ENCODE measurements at places on chromosomes 12 and 14. TPM values are rescaled to one million over a fixed set of nuclear protein-coding genes. Genes with fewer than 3 reads are reported as not detected.

DNA sequence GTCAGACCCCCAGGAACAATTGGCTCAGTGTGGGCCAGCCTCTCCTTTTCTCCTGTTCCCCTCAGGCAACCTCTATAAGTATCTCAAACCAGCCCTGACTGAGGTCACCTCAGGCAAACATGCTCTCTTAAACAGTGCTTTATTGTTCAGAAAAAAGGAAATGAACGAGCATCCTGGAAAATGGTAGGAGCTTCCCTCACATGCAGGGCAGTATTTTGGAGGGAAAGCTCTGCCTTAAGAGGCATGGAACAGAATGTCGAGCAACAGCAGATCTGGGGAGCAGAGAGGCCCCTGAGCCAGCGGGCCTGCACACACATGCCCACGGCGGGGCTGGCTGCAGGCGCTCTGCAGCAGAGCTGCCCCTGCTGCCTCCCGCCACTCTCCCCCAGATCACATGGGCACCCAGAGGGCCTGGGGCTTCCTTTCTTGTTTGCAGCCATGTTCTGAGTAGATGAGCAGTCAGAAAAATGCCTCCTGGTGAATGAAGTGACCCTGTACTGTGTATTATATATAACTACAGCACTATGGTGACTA lies 42.0 kb downstream of the MOK start:
- peak; percentile 77 for DNase-seq

Gene TPPP2
- total RNA-seq: not detected

- DNase-seq: no peak
Observed at GRCh38 chr14:65277027-65277426, 135.5 kb upstream of the FUT8 start.

- no peak for DNase-seq
Observed at GRCh38 chr12:126474703-126475102, 1409.5 kb downstream of the AACS start.

GRCh38 chr12:75959506-75959905 lies 72.1 kb downstream of the PHLDA1 start:
- DNase-seq: no peak

- DNase-seq: no peak
Observed at GRCh38 chr12:122753319-122753650, 661 bp downstream of the DENR start.

DNA sequence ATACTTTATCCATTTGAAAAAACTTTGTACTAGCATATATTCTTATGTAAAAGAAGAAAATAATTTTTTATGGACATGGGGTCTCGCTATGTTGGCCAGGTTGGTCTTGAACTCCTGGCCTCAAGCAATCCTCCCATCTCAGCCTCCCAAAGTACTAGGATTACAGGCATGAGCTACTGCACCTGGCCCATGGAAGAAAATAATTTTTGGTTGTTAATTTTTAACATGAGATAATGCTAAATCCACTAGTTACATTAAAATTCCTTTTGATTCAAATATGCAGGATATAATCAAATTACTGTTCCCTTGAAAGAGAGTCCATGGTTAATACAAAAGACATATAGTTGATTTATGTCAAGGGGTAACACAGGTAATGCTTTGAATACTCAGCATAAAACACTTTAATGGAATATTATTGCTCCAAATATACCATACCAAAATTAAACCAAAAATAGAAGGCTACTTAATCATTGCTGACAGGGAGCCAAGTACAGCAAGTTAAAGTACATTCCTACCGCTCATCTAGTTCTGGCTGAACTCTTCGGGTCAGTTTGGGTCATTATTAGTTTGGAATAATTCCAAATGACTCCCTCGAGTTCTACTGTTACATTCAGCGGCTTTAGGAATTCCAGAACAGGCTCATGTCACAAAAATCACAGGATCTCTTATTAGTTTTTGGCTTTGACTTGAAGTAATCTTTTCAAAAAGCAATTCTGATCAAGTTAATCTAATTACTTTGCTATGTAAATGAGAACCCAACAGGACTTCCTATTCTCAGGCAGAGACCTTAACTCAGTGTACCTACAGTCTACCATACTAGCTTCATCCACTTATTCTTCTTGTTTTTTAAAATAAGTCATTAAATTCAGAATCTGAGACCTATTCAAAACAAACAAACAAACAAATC lies 6.1 kb downstream of the SOS2 start:
- peak; percentile 58 for DNase-seq

DNA sequence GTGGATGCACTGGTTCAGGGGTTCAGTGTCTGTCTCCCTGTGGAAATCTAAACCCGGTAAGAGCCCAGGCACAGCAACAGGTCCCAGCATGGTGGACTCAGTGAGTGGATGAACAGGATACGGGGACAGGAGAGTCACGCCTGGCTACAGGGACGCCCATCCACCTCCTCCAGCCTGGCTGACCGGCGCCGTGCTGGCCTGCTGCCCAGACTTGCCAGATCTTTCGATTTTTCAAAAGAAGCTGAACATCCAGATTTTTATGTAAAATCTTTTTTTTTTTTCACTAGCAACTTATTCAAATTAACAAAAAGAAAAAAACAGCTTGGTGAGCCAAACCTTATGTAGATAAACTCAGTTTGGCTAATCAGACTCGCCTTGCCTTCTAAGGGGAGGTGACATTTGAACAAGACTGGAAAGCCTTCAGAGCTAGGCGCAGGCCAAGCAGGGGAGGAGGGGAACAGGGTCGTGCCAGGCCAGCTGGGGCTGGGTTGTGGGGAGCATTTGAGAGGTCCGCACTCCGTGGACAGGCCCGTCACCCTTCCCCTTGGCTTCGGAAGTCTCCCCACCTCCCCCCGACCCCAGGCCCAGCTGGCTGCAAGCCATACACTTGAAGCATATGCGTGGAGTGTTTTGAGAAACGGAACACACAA lies 87.8 kb upstream of the NCOR2 start:
- DNase-seq: no peak

Gene WSCD2
- total RNA-seq: 7.0 TPM

Gene ALG10
- total RNA-seq: 8.4 TPM

- peak; percentile 99 for DNase-seq
Observed at GRCh38 chr12:31518680-31519227, 72.2 kb downstream of the DENND5B start.
